ENCODE measurements at places on chromosomes 2 and 18.

- DNase-seq: no peak
Measured at GRCh38 chr18:13568443-13569392, 157.6 kb downstream of the FAM210A start.

DNA sequence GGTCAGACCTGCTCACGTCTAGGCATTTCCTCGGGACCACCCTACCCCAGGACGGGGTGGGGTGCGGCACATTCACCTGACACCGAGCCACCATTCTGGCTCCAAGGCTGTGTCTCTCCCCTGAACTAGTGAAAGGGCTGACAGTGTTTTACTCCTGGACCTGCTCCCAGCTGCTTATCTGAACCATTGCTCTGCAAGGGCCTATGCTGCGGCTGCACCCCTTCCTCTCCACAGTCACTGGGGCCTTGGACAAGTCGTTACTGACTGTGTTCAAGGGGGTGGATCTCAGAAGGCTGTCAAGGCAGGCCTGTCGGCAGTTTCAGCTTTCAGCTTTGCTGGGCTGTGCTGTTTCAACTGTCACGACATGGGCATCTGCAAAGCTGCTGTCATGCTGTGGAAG, 11.7 kb downstream of the CREG2 start:
- no peak for DNase-seq

GRCh38 chr18:13520306-13520705, 206.1 kb downstream of the FAM210A start:
- no peak for DNase-seq

DNA sequence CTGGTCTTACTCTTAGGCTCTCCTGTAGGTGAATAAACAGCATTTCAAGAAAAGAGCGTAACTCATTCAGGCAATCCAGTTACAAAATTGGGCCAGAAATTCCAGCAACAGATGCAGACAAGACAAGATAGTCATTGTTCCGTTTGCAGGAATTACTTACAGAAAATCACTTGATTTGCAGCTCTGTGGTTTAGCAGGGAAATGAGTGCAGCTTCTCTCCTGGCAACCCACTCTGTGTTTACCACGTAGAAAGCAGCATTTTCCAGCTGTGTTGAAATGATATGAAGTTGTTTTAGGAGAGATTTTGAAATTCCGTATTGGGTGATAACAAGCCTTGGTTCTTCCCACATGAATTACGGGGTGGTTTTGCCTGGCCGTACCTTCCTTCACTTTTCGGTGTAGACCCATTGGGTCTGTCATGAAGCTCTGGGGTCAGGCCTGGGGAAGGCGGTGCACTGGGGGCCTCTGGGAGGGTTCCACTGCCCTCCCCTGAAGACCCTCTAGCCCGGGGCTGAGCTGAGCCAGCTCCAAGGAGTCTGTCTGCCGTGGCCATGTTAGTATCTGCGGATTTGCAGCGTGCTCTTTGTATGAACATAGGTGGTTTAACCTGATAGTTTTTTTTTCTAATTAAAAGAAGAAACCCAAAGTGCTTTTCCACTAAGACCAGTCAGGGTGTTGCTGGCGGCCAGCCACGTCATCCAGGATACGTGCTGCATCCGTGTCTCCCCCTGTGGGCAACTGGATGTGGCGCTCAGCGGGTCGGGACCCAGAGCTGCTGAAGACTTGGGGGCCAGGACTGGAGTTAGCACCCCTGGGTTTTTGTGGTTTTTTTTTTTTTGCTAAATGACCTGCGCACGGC, 58.9 kb upstream of the KCNG2 start:
- peak; percentile 54 for DNase-seq

DNA sequence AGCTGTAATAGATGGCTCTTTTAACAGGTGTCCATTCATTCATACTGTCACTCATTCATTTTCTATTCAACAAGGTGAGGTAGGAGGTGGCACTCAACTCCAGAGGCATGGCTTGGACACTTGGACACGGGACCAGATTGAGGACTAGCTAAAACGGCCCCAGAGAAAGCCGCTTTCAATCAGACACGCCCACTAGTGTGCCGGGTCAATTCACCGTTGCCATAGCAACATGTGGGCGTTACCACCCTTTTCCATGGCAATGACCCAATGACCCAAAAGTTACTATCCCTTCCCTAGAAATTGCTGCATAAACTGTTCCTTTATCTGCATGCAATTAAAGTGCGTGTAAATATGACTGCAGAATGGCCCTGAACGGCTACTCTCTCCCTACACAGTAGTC, 49.2 kb upstream of the LGALSL start:
- DNase-seq: no peak

- no peak for DNase-seq
Measured at GRCh38 chr2:42791606-42792005, 777 bp downstream of the HAAO start.

- no peak for DNase-seq
Measured at GRCh38 chr18:5604778-5605177, 61.0 kb upstream of the EPB41L3 start.

GRCh38 chr18:58851856-58852255, 12.8 kb upstream of the ZNF532 start:
- DNase-seq: no peak

DNA sequence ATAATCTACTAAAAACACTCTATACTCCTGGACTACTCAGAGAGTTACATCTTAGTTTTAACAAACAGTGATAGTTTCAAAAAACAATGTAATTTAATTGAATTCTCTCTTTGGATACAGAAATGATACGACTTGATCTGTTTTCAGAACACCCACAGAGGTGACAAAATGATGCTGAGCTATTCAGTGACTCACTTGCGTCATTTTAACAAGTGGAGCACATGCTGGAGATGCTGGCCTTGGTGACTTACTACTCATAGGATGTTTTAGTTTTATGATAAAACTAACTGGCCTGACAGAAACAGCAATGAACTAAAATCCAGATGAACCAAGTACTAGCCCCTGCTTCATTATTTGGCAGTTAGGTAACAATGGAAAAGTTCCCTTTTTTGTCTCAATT, 101.3 kb upstream of the ITGB6 start:
- DNase-seq: no peak
